Activated T-cell treated with anti-CD3 and anti-CD28 coated beads, Interleukin-2, amount 50 U/mL, for 4 hours (primary cell): ENCODE measurements at places on chromosomes 2 and 18. TPM values are rescaled to one million over a fixed set of nuclear protein-coding genes. Genes with fewer than 3 reads are reported as not detected.

Gene DSG1
- not detected for total RNA-seq

Gene ALPP
- total RNA-seq: not detected

Gene GCG
- not detected for total RNA-seq

Gene FOXI3
- total RNA-seq: not detected

DNA sequence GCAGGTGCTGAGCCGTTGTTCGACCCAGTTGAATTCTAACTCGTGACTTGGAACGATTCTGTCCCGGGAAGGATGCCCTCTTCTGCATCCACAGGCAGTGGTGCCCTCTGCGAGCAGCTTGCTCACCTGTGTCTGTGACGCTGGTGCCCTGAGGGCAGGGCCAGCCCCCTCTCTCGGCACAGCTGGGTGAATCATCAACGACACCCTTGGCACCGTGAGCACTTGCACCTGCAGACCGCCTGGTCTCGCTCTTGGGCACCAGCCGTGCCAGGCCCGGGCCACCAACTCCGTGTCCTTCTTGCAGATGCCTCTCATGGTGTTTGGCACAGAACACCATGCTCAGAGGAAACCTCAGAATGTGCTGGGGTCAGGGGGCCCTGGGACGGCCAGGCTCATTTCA lies 75.0 kb downstream of the SLC66A2 start:
- DNase-seq: no peak

- no peak for DNase-seq
These were observed 33.3 kb downstream of the CFLAR start for GRCh38 chr2:201149064-201149820.

GRCh38 chr2:172105471-172106107 lies 2.9 kb upstream of the DLX2 start:
- DNase-seq: no peak

- DNase-seq: no peak
These were observed 90.3 kb upstream of the BCL2L11 start for GRCh38 chr2:111030260-111030891.

GRCh38 chr2:236161082-236161462 lies 7.1 kb downstream of the GBX2 start:
- no peak for DNase-seq

- no peak for DNase-seq
These were observed 7.7 kb upstream of the YWHAQ start for GRCh38 chr2:9638532-9638931.

GRCh38 chr2:197261808-197262226 lies 48.8 kb downstream of the ANKRD44 start:
- no peak for DNase-seq

DNA sequence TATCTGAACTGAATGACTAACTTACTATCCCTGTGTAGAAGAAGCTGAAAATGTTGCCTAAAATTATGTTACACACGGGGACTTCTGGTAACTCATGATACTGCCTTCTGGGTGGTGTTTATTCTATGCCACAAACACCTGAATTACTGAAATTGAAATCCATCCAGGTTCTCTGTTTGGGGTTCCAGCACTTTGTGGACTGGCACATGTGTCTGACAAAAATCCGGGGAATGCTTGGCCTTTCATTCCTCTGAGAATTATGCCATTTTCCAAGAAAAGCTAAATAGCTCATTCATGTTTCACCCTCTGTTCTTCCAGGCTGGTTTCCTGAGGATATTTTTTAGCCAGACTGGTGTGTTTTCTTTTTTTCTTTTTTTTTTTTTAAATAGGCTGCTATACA lies 59.5 kb upstream of the POU3F3 start:
- DNase-seq: no peak
